Kidney epithelial cell (primary cell): ENCODE measurements at places on chromosomes 6 and 20. TPM values are rescaled to one million over a fixed set of nuclear protein-coding genes. Genes with fewer than 3 reads are reported as not detected.
A peak's percentile ranks its signal among the peaks of the same experiment; 100 is the strongest.

Gene METTL24
- 1.2 and 2.3 TPM in 2 replicates for total RNA-seq

DNA sequence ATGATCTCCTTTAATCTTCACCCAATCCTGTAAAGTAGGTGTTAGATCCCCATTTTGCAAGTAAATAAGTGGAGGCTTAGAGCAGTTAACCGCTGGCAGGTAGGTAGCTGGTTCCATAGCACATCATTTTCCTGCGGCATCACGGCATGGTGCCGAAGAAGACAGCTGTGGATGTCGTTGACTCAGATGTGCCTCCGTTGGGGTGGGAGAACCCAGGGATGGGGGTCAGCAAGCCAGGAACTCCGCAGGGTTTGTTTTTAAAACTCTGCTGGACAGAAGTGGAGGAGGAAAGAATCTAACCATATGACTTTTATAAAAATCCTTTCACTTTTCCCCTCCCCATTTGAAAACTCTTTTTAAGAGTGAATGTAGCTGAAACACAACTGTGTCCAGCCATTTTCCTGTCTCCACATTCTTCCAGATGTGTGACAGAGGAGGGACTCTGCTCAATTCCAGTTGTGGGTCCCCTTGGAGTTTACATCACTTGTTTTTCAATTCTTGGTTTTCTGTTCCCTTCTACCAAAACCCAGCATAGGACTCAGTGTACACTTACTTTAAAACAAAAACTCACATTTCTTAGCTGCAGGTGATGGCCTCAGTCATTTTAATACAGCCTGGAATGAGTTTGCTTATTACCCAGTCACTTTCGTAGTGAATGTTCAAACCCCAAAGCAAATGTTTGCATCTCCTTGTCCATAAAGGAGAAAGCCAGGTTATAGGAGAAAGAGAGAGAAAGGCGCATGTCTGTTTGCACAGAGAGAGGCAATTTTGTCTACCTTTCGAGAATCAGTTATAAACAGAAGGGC is 27.6 kb upstream of the PI16 start:
- no peak for DNase-seq

GRCh38 chr6:149508485-149508884 is 23.7 kb upstream of the ZC3H12D start:
- no peak for DNase-seq

- DNase-seq = no peak
Observed at GRCh38 chr6:14239097-14239496, 121.5 kb downstream of the CD83 start.

Gene PRRT1
- 0.27 TPM in 1 of 2 replicates, not detected in the other for total RNA-seq

DNA sequence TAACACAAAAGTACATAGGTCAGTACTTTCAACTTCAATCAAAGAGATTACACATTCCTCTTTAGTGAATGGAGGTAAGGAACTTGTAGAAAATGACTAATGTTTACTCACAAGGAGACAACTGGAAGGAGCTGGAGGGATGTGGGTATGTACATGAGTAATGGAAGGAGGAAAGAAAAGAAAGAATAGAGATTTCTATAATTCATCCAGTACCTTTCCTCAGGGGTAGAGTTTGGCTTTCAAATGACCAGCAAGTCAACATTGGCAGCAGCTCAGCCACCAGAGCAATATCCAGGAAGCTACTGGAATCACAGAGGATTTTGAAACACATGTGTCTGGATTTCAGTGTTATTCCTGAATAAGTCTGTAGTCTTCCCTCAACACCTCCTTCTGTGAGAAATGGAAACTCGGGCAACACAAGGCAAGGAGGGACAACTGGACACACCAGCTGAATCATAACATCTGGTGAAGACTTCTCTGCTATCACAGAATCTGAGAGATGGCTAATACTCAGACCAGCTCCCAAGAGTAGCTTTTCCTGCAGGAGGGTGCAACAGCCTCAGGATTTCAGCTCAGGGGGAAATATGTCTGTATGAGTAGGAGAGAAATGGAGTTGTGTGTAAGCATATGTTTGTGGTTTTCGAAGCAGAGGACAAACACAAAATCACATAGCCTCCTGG is 98.8 kb downstream of the HAO1 start:
- peak; percentile 73 for DNase-seq

GRCh38 chr6:128233531-128233930 is 286.9 kb downstream of the PTPRK start:
- DNase-seq = no peak

GRCh38 chr6:154705471-154706113 is 27.6 kb upstream of the SCAF8 start:
- no peak for DNase-seq
